ENCODE measurements at places on chromosomes 2 and 18.

DNA sequence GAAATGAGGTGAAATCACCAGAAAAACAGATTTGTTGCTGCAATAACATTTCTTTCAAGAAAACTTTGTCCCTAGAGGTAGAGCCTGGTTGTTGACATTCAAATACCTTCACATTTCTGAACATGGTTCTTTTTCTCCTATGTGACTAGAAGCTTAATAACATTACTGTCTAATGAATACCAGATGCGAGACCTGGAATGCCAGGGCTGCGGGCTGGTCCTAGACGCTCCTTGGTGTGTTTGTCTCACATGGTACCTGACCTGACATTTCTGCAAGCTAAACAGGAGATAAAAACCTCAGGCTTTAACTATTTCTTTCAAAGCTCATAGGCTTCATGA is 38.5 kb downstream of the ACKR3 start:
- no peak for DNase-seq

DNA sequence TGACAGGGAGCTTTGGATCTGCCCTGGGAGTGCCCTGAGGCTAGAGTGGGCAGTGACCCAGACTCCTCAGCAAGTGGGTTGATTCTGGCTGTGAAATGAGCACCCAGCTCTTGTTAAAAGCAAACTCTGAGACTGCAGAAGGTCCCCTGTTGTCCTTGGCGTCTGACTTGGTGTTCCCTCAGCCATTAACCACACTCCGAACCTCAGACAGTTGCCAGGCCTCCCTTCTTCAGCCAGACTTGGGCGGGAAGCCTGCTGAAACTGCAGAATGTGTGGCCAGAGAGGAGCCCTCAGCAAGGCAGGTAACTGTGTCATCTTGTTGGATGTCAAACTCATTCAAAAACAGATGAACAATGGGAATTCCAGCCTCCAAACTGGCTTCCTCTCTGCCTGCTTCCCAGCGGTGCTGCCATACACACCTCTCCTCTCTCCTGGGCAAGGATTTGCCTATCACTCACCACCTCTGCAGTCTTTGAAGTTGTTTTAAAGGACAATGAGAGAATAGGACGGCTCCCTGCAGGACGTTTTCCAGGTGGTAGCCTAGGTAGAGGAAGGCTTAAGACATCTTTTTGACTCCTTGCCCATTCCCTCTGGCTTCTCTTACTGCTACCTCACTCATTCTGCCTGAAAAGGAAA is 38.9 kb upstream of the B3GNT2 start:
- DNase-seq, result no peak

DNA sequence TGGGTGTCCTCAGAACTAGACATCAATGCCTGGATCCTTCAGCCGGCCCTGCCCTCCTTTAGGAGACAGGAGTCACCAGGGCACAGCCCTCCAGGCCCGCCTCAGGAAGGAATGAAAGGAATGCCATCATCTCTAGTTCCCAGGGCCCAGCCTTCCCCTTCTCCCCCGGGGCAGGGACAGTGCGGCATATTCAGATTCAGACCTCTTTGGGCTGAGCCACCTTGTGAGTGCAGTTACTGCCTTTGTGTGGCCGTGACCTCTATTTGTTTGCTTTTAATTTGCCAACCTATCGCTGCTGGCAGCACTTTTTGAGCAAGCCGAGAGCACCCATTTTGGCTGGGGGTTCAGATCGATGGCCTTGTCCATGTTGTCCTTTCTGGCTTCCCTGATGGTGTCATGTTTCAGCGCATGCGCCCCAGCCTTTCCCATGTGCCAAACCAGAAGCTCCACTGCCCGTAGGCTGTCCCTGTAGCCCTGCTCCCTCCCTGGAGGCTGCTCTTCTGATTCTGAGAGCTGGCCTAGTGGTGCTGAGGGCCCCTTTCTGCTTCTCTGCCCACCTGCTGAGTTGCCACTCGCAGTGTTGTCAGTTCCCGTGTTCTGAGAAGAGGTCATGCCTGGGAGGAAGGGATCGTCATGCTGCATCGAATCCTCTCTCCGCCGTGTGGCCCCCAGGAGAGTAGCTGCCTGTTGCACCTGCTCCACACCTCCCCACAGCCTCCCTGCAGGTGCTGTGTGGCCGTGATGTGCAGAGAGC is 10.9 kb downstream of the ANKRD23 start:
- peak; percentile 61 for DNase-seq

GRCh38 chr2:70685771-70686171 is 82.2 kb downstream of the ADD2 start:
- DNase-seq, result no peak

DNA sequence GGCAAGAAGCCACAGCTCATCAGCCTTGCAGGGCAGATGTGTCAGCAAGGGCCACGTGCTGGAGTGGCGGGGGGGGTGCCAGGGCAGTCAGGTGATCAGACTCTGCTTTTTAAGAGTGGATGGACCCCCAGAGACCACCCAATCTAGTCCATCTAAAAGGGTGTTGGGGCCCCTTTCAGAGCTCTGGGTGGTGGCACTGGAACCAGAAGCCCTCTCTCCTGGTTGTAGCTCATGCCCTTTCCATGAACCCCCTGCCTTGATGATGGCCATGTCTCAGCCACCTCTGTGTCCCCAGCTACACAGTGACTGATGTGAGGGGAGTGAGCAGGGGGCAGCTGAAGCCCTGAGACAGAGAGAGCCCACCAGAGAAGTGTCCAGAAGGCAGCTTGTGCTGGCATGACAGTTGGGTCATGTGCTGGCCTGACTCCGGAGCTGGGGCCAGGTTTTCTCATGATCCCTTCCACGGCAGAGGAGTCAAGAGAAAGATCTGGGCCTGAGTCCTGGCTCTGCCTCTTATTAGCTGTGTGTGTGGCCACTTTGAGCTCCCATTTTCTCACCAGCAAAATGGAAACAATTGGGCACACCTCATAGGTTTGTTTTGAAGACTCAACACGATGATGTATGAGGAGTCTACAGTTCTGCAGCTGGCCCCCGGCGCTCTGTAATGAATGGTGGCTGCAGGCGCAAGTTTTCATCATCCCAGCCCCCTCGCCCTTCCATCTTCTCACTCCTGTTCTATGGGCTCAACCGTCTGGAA is 195.7 kb downstream of the ZFP36L2 start:
- no peak for DNase-seq

GRCh38 chr2:204842661-204843485 is 297.6 kb downstream of the PARD3B start:
- DNase-seq, result no peak

DNA sequence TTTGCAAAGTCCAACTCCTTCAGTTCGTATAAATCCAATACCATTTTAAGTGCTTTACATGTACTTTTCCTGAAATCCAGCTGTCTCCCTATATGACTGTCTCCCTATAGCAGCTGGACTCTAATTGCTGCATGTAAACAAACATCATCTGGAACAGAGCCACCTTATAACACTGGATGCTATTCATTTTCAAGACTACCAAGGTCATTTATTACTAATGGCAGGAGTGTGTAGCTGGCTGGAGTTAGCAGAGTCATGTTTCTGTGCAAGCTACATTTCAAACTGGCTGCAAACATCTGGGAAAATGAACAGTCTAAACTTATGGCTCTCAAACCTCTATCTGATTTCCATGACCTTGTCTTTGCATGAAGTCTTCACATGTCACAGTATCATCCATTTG is 575.2 kb downstream of the PIK3C3 start:
- peak; percentile 51 for DNase-seq

DNA sequence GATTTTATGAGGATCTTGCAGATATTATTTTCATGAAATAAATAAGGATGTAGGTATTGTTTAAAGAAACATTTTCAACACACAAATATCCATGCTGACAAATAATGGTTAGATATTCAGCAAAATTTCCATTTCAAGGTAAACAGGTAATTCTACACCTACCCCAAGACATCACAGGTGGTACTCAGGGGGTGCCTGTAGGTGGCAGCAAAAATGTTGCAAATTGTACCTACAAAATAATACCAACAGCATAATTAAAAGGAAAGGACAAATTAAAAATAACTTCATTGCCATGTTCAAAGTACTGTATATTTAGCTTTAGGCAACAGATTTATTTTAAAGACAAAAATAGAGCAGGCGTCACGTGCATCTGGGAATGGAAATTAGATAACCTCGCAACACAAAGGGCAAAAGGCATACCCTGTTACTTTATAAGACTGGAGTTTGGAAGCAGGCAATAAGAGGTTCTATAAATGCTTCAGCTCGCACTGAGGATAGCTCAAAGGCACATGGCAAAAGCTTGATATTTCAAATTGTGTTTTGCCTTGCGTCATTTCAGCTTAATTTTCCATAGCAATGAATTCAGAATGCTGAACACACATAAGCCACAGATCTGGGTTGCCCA is 630.5 kb downstream of the TDRD15 start:
- no peak for DNase-seq

DNA sequence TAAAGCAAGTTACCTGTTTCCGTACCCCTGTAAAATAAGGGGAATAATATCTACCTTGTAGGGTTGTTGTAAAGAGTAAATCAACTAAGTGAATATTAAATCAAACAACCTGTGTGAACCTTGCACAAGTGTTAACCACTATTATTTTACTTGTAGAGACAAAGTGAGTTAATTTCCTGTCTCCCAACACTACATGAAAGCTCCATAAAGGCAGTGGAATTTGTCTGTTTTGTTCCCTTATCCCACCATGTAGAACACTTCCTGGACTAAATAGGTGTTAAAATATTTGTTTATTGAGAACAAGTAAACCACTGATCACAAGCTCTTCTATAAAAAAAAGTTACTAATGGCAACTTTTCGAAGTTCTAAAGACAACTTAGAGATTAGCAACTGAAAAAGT is 3.3 kb downstream of the ARL5A start:
- DNase-seq, result no peak

GRCh38 chr2:33134086-33134771 is 187.5 kb downstream of the LTBP1 start:
- no peak for DNase-seq

DNA sequence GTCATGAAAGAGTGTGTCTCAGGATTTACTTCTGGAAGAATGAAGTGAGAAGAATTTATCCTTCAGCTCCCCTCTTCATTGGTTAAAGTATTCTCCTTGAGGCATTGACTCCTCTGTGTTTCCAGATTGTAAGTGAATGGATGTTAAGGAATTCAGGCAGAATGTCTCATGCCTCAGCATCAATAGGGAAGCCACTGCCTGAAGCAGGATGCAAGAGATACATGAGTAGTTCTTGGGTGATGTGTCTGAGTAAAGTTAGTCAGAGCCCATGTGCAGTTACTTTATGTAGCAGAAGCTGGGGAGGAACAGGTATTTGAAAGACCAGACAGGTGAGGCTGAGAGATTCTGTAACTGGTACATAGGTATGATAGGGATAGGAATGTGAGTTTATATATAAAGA is 34.0 kb upstream of the TMEFF2 start:
- no peak for DNase-seq

DNA sequence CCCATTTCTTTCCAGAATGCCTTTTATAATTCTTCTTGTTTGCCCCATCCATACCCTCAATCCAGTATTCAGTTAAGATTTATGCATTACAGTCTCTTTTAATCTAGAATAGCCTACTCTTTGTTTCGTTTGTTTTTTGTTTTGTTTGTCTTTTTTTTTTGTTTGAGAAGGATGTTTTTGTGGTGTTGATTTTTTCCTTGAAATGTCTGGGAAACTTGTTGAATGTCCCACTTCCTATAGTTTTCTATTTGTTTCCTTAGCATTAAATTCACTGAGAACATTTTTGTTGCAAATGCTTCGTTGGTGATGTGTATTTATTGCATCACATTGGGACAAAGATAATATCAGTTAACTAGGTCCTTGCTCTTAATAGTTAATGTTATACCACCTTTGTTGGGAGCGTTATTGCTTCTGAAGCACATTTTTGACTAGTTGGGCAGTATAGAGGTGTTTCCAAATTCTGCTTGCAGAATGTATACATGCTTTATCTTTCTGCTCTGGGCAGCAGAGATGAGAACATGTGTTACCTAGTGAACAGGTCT is 28.9 kb downstream of the ZNF638 start:
- DNase-seq, result no peak

DNA sequence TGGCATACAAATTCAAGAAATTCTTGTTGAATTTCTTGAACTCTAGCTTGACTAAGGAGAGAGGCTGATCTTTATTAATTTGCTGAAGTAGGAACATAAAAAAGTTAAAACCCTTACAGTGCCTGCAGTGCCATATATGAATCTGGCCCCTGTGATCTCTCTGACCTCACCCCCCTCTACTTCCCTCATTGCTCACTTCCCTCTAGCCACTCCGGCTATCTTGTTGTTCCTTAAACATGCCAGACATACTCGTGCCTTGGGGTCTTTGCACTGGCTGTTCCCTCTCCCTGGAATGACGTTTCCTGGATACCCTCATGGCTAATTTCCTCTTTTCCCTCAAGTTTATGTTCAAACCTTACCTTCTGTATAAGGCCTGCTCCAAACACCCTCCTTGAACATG is 246.3 kb upstream of the SIX2 start:
- DNase-seq, result no peak
